ENCODE measurements at places on chromosomes 12 and 14.

DNA sequence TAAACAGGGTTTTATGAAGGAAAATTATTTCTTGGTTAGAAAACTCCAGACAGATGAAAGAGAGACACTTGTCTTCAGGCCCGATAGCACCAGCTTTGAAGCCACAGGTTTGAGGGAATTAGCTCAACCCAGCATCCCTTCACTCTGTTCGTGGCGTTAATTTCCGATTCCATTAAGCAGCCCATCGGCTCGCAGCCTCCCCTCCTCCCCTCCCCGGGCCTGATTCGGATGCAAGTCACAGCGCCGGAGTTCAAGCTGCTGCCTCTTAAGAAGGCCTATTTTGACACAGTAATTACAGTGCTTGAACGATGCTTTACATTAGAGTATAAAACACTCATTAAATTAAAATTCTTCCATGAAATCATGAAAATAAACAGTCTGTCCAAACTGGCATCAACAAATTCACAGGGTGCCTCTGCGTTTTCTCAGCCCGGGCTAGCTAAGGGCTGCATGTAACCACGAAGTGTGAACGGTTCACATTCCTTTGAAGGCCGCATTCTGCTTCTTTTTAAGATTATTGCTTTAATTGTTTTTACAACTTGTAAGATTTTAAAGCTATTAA is 145.8 kb downstream of the DICER1 start:
- DNase-seq, result no peak

GRCh38 chr14:106141242-106142220 is 615.1 kb downstream of the TMEM121 start:
- DNase-seq, result no peak

- no peak for DNase-seq
These were observed 65.5 kb downstream of the BBS10 start for GRCh38 chr12:76282744-76283143.

DNA sequence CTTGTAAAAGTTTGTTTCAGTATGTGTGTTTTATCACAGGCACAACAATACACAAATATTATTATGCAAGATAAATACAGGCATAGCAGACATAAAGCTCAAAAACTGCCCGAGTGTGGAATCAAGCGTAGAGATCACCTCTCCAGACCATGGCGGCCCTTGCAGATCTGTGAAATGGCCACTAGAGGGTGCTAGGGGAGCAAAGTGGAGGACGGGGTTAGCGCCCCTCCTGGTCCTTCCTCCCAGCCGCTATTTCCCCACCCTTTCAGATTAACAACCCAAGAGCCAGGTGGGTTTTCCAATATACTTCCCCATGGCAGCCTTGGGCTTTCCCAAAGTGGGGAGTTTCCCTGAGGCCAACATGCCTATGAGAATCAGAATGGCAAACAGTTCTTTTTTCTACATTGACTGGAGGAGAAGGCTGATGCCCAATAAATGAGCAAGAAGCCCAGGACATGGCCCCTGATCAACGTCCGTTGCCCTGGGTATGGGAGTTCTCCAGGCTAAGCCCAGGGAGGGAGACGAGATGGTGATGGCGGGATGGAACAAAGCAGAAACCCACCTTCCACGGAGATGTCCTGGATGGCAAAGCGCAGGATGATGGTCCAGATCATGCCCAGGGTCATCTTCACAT is 67.4 kb downstream of the ACTN1 start:
- DNase-seq, result peak; percentile 75

GRCh38 chr12:67460388-67460787 is 188.2 kb upstream of the DYRK2 start:
- DNase-seq, result no peak

DNA sequence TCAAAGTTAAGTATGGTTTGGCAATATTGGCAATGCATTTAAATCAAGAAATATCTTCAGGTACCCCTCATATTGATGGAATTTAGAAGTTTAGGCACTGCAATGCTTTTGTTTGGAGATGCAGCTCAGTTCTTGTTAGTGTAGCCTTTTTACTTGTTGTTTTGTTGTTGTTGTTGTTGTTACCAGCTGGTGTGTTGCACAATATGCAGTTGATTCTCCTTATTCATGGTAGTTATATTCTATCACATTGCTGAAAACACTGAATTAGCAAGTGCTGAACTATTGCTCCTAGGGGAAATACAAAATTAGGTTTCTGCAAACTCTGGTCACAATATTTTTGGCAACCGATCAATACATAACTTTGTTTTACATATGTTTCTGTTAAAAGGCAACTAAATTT is 34.8 kb downstream of the CCER1 start:
- DNase-seq, result no peak

GRCh38 chr14:94104731-94105130 is 5.8 kb upstream of the IFI27 start:
- no peak for DNase-seq

DNA sequence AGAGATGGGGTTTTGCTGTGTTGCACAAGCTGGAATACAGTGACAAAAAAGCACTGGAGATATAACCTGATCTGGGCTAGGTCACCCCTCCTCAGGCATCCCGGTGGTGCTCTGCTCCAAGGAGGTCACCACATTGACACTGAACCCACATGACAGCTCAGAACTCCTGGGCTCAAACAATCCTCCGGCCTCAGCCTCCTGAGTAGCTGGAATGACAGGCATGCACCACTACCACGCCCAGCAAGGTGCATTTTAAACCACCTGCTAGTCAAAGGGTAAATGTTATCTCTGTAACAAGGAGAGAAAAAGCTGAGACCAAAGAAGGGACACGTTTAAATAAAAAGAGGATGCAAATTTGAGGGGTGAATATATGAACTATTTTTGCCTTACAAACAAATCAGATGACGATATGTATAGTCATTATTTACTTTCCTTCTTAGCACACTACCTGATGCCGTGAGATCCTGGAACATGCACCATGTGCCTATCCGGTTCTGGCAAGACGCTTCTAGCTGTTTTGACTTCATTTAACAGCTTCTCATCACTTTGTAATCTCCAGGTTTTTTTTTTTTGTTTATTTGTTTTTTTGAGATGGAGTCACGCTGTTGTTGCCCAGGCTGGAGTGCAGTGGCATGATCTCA is 135.1 kb downstream of the PPM1H start:
- DNase-seq, result no peak

GRCh38 chr12:85697003-85697402 is 139.2 kb downstream of the RASSF9 start:
- DNase-seq, result no peak

DNA sequence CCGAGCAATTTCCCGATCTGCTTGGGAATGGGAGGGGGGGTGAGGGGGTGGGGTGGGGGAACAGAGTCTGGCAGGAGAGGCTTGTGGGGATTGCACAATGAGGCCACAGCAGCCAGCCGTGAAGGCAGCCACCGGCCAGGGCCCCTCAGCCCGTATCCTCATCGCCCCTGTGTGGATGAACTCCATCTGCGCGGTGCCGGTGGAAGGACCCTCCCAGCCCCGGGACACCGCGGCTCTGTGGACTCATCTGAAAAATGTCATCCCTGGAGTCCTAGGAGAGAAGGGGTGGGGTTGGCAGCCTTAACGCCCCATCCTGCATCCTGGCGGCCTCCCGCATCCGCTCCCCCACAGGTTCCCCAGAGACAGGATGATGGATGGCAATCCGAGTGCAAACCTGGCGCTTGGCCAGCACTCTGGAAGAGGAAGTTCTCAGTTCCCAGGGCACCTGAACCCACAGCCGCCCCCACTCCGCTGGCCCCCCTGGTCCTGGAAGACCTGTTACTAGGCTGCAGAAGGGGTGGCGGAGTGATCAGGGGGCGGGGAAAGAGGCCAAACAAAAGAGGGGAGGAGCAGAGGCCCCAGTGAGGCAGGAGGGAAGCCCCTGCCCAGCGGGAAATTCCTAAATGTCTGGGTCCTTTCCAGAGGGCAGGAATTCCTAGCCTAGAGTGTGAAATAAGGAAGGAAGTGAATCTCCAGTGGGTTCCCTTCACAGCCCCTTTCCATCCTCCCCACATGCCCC is 1.2 kb upstream of the TNFAIP2 start:
- DNase-seq, result peak; percentile 97

DNA sequence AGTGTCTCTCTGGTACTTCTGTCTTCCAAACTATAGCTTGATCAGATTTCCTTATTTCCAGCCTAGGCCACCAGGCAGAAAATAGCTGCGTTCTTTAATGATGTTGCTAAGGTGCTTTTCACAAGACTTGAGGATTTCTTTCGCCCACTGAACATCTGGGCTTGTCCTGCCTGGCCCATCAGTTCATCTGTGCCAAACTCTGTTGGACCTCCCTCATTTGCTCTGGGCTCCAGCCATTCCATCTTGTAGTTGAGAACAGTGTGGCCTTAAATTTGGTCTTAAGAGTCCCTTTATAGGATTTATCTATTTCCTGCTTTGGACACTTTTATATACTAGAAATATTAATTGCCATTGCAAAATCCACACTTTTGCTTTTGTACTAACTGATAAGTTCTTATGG is 109.6 kb downstream of the TTLL5 start:
- no peak for DNase-seq

- DNase-seq, result peak; percentile 52
These were observed 36.8 kb downstream of the PPTC7 start for GRCh38 chr12:110546339-110546738.

GRCh38 chr12:120439646-120440247 is 1.8 kb downstream of the COX6A1 start:
- DNase-seq, result peak; percentile 54

GRCh38 chr14:102121567-102121966 is 18.1 kb upstream of the WDR20 start:
- no peak for DNase-seq

DNA sequence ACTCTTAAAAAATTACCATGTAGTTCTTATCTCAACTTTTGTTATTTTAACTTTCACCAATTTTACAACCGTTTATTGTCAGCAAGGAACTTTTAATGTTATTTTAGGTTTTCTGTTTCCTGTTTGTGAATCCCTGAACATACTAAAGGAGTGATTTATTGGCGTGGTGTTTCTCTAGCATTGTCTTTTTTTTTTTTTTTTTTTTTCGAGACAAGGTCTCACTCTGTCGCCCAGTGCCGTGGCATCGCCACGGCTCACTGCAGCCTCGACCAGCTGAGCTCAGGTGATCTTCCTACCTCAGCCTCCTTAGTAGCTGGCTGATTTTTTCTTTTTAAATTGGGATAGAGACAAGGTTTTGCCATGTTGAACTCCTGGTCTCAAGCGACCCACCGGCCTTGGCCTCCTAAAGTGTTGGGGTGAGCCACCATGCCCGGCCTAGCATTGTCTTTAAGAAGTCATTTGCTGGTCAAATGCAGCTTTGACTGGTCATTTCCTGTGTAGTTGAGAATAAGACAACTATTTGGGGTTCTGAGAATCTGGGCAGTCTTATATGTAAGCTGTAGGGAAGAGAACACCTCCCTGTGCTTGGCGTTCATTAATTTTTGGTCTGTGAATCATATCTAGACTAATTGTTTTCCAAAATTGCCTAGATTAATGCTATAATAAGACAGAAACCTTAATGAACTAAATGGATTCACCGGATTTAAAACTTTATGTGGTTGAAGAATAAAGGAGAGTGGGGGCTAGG is 2.1 kb downstream of the WASHC4 start:
- peak; percentile 81 for DNase-seq

DNA sequence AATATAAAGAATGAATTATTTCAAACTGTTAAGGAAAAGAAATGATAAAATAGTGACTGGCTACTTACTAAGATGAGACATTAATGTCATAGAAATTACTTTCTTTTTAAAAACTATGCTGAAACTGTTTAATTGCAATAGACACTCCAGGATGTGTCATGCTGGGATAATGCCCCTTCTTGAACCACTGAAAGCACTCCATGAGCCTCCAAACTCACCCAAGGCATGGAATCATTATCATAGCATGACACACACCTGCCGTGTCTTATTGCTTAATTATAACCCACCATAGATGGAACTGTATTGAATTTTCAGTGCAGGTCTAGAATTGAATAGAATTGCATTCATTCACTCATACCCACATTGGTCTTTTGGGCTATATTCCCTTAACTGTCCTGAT is 4.3 kb downstream of the MBIP start:
- DNase-seq, result no peak

- DNase-seq, result no peak
These were observed 168.0 kb downstream of the PHLDA1 start for GRCh38 chr12:75863533-75863932.

- DNase-seq, result no peak
These were observed 10.5 kb downstream of the COCH start for GRCh38 chr14:30884901-30885300.

GRCh38 chr14:63155511-63156185 is 48.6 kb upstream of the RHOJ start:
- DNase-seq, result peak; percentile 16
